ENCODE measurements at places on chromosomes 3 and 15.

DNA sequence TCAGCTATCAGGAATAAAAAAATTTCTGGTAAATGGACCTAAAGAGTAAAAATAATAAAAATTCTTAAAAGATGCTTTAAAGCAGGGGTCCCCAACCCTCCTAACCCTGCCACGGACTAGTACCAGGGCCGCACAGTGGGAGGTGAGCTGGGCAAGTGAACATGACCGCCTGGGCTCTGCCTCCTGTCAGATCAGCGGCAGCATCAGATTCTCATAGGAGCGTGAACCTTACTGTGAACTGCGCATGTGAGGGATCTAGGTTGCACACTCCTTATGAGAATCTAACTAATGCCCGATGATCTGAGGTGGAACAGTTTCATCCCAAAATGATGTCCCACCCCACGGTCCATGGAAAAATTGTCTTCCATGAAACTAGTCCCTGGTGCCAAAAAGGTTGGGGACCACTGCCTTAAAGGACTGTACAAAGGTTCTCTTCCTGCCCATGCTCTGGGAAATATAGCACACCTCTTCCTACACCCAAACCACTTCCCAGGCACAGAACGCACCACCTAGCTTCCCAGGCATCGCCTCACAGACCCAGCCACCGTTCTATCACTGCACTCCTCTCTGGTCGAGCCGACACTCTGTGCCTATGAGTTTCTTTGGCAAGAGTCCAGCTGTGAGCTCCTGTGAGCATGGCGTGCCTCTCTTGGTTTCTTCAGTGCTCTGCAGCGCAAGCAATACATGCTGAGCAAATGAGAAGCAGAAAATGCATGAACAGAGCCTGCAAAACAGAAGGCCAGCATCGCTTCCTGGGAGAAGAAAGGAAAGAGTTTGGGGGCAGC lies 104.9 kb downstream of the OCA2 start:
- DNase-seq, result no peak

- DNase-seq, result no peak
These were observed 57.8 kb downstream of the BLM start for GRCh38 chr15:90774731-90775514.

DNA sequence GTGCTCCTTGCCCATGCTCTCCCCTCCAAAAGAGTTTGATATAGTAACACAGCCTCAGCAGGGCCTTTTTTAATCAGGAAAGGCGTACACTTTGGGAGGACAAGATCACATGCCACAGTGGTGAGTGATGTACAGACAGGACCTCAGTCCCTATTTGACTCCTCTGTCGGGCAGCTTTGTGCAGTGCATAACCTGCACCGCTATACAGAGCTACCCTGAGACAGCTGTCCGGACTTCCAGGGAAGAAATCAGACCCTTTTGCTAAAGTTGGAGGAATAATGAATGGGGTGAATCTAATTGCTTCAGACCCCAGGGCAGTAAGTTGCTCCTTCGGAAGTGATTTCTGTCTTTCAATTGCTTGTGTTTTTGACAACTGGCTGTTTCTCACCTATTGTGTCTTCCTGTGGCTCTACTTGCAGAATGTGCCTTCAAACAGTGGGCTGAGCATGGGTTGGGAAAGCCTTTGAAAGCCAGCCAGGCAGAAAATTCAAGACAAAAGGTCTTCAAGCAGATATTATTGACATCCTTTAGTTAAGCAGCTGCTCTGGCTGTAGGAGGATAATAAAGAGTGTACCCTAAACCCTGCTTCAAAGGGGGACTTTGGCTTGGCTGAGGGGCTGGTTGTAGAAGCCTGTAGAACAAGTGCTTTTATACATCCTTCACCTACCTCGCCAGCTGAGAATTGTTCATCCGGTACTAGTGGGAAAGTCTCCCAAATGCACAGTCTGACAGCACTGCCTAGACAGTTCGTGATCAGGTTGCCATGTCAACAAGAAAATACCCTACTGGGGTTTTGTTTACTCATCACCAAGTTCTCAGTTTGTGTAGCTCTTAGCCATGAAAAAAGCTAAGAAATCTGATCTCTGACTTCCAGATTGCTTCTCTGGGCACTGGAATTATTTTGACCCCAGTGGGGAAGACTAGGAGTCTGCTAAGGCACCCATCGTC lies 35.1 kb downstream of the SNTN start:
- DNase-seq, result no peak

GRCh38 chr3:112119962-112120836 lies 12.8 kb downstream of the GCSAM start:
- no peak for DNase-seq

- no peak for DNase-seq
These were observed 57.0 kb downstream of the ASTE1 start for GRCh38 chr3:130969621-130970020.

- DNase-seq, result no peak
These were observed 35.4 kb downstream of the MASP1 start for GRCh38 chr3:187256051-187256616.

DNA sequence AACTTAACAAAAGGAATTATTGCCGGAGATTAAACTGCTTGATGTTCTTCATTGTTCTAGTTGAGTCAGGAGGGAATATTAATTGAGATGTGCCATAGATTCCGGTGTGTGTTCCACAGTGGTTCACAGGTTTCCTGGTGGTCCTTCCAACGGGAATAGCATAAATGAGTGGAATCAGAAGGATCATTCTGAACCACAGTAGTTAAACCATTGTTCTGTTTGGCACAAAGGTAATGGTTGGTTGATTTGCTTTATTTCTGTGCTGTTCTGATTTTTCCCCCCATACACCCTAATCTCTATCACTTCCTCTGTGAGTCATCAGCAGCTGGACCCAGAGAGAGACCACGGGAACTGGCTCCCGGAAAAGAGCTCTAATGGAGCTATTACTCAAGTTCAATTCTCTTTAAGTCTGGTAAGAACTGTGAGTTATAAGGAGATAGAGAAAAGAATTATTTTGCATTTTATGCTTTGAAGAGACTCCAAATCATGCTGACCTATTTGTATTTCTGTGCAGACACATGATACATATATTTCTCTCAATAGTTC lies 627.2 kb downstream of the ZIC1 start:
- DNase-seq, result no peak

GRCh38 chr3:22269831-22270230 lies 518.8 kb upstream of the ZNF385D start:
- no peak for DNase-seq

- DNase-seq, result no peak
These were observed 198.4 kb downstream of the FHIT start for GRCh38 chr3:61052851-61053250.

DNA sequence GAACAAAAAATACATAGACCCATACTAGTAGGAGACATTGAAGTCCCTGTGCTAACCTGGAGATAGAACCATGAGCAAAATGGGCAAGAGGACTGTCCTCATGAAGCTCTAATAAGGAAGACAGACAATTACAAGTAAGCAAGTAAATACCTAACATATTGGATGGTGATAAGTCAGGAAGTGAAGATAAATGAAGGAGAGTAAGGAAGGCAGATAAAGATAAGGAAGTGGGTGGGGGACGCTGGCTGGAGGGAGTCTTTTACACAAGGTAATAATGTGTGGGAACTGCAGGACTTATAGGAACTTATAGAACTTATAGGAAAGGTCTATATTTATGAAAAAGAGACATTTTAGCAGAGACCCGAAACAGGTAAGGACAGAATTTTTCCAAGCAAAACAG lies 148.9 kb upstream of the ABI3BP start:
- no peak for DNase-seq

GRCh38 chr3:23623844-23624243 lies 181.9 kb upstream of the UBE2E1 start:
- DNase-seq, result no peak

DNA sequence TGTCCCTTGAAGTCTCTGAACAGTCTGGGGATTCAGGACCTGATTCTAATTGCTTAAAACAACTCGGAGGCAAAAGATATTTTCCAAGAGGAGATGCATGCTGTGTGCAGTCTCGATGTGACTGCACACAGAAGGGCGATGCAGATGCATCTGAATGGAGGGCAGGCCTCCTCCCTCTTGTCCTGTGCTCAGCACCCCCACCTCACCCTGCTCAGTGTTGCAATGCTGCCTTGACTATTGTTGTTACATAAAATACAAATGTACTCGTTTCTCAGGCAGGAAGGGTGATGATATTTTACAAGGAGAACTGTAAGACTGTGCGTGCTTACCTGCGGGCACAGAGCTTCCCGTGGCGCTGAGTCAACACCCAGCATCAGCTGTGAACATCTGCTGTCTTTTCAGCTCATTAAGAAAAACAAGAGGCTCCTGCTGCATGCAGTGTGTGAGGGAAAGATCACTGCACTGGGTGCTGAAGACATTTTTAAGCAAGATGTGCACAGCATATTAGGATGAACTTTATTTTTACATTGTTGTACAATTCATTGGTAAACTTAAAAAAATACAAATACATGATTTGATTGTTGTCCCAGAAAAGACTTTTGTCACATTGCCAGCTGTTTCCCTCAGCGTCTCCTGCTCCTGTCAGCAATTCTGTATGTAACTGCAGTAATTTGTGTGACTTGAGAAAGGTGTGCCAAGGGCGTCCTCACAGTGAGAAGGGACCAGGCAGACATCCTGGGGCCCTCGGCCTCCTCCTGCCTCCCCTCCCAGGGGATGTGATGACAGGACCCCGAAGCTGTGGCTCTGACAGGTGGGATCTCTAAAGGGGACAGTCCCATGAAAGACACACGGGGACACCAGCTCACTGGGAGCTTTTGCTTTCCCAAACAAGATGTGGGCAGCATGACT lies 56.3 kb upstream of the RPL32 start:
- no peak for DNase-seq

DNA sequence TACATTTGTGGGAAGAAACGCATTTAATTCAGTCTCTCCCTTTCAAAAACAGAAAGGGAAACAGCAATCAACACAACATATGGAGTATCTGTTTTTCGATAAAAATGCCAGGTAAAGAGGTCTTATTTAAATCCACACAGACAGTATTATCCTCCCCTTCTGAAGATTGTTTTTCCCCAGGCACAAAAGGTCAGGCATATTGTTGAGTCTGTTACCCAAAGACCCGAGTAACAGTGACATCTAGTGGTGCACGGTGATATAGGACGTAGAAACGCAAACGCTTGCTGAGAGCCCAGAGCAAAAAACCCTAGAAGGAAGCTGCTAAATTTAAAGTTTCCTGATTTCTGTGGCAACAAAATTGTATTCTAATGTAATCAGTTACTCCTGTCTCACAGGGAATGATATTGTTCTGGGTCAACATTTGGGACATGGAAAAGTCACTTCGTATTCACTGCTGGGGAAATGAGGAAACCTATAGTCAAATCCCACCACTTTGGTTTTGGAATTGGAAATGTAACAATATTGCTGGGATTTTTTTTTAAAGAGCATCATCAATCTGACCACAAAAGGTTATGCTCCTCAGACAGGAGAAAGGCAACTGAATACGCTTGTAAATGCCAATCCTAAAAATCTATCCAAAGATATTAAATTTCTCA lies 312.7 kb upstream of the CCDC54 start:
- peak; percentile 74 for DNase-seq

GRCh38 chr3:9022305-9023225 lies 59.3 kb upstream of the RAD18 start:
- no peak for DNase-seq

GRCh38 chr3:143824735-143825385 lies 23.4 kb downstream of the SLC9A9 start:
- DNase-seq, result no peak

- no peak for DNase-seq
These were observed 15.3 kb downstream of the TNK2 start for GRCh38 chr3:195893044-195893395.

DNA sequence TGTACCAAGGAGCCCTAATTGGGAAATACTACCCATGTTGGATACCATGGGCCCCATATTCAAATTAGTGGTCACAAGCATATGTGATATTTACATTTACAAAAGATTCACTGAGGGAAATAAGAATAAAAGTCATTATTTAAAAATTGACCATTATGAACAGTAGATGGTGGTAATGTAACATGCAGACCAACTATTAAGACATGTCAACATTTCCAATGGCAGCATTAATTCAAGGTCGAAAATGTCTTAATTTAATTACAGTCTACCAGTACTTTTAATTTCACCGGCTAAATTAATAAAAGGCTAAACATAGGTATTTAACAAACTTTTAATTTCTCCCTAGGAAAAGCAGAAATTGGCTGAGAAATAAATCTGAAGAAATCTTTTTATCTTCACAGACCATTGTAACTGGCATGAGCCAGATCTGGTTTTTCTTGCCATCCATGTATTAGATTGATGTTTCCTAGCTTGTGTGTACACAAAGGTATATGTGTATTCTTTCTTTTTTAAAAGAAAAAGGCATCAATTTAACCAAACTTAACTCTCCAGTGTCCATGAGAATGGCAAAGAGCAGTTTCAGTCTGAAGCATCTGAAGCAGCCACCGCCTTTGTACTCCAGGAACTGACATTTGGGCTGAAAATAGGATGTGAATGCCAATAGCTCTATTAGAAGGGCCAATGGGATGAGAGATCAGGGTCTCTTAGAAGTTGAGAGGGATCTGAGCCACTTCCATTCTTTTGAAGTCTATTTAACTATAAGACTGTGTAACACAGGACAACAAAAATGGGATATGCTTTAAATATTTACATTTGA lies 26.6 kb downstream of the NEK11 start:
- DNase-seq, result no peak

GRCh38 chr3:27985369-27986035 lies 255.9 kb upstream of the CMC1 start:
- no peak for DNase-seq

GRCh38 chr3:42204867-42205599 lies 61.0 kb downstream of the CCK start:
- no peak for DNase-seq

GRCh38 chr3:25479727-25480010 lies 51.6 kb downstream of the RARB start:
- no peak for DNase-seq

DNA sequence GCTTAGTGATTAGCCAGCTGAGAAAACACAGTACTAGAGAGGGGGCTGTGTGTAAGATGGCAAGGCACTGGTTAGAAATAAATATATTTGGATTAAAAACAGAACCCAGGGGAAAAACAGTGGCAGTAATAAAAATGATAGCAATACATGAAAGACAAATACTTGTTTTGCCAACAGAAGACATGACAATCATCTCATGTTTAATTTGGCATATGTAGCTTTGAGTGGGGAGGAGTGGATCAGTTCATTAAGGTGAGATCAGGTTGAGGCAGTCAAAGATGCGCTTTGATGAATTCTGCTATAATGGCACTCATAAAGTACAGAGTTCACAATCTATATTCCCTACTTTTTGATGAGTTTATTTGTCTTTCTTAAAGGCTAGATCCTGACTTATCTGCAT lies 3.4 kb upstream of the HGD start:
- no peak for DNase-seq

- DNase-seq, result no peak
These were observed 104.6 kb upstream of the KLF13 start for GRCh38 chr15:31221936-31222515.

GRCh38 chr15:63826528-63826927 lies 7.2 kb downstream of the HERC1 start:
- no peak for DNase-seq

- DNase-seq, result no peak
These were observed 1.1 kb downstream of the ZBTB47 start for GRCh38 chr3:42654331-42655201.

DNA sequence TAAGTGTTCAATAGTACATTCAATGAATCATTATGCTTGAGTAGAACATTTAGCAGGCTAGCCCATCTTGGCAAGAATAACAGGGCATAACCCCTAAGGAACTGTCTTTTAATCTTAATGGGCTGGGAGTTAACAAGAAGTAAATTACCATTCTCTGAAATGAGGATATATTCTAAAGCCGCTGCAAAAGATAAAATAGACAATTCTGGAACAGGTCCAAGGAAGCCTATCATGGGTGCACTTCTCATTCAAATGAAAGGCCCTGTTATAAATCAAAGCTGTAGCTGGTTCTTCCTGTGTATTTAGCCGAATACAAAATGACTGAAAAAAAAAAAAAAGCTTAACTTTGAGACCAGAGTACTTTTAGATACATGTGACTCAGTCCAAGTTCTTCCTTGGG lies 15.6 kb downstream of the MTHFS start:
- no peak for DNase-seq

Measured in mucosa of gallbladder (tissue), 1 donor.